ENCODE measurements at places on chromosomes 3 and 15.
A peak's percentile ranks its signal among the peaks of the same experiment; 100 is the strongest.

GRCh38 chr3:151775314-151776258, 38.3 kb upstream of the AADAC start:
- DNase-seq, result no peak

GRCh38 chr15:84833447-84834228, 16.5 kb downstream of the ALPK3 start:
- DNase-seq, result peak; percentile 60

DNA sequence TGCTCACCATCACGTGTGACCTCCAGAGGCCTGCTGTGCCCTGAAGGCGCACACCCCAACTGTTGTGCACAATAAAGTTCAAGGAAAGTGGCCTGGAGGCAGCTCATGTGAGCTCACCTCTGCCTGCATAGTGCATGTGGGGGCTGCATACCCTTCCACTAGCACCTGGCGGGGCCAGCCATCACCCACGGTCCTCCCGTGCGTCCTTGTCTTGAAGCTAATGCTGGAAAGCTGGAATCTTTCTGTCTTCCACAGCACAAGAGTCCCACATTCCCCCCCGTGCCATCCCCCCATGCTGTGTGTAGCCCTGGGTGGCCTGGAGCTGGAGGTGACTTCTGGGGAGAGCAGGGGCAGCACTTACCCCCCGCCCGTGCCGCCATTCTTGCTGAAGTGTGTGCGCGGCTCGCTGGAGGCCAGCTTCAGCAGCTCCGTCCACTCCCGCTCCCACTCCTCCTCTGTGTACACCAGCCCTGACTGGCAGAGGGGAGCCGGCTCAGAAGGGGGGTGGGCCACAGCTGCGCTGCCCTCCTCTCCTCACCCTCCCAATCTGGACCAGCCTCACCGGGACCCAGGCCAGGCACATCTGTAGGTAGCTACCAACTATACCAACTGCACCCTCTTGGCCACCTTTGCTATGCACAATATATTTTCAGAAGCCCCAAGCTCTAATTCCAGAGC, 199.5 kb downstream of the KLF13 start:
- DNase-seq, result no peak

GRCh38 chr15:96037584-96037983, 292.9 kb upstream of the NR2F2 start:
- no peak for DNase-seq

- DNase-seq, result no peak
Observed at GRCh38 chr3:176927280-176927679, 270.0 kb downstream of the TBL1XR1 start.

DNA sequence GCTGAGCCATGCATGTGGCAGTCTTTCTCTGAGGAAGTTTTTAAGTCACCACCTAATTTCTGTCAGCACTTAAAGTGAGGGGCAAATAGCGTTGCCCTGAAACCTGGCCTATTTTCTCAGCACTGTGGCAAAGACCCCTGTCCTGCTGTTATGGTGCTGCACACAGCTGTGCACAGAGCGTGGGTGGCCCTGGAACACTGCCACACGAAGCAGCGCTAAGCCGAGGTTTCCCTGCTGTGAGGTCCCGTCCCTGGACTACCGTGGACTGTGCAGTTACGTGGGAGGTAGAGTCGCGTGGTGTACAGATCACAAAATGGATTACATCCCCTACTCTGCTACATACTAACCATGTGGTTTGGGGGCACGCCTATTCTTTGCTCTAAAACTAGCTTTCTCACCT, 101.6 kb upstream of the NR2E3 start:
- DNase-seq, result no peak

- peak; percentile 75 for DNase-seq
Observed at GRCh38 chr15:73851689-73852088, 21.7 kb upstream of the TBC1D21 start.

DNA sequence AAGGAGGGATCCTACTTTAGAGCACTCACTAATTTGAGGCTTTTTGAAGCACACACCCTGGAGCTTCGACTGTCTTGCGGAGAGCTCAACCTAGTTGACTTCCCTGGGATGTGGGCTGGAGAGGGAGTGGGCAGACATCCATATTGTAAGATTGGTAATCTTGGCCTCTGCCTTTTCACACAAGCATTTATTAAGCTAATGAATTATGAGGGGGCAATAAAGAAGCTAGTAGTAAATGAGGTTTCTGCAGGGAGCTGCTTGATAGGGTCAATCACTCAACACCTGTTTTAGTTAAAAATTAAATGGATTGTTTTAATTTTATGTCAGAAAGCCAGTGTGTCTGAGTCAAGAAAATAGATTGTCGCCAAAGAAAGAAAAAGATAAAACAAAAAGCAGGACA, 76.3 kb downstream of the PDZRN3 start:
- no peak for DNase-seq

DNA sequence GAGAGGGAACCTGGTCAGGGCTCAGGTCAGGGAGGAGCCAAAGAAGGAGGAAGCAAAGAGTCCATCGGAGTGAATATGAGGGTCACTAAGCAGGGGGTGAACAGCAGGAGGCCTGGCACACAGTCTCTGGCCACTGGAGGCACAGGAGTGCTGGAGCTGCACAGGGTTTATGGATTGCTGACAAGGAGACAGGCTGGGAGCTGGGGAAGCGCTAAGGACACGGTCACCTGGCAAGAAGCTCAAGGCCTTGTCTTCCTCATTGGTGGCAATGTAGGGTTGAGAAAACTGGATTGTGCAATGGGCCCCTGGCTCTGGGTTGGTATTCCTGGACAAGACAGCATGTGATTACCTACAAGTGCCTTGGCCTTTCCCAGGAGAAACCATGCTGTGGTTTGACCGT, 5.8 kb upstream of the CAMP start:
- no peak for DNase-seq

DNA sequence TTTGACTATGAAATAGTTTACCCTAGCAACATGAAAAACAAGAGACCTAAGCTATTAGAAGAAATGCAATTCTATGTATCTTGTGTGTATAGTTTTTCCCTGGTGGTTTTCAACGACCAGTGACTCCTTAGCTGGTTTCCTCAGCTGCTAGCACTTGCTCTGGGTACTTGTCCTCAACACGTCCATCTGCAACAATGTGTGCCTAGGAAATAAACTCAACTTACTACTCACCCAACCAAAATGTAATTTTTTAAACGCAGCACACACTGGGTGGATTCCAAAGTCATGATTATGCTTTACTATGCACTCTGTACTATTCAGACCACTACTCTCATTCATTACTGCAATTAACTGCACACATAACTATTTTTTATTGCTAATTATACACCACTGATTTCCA, 31.0 kb downstream of the CPA3 start:
- no peak for DNase-seq

DNA sequence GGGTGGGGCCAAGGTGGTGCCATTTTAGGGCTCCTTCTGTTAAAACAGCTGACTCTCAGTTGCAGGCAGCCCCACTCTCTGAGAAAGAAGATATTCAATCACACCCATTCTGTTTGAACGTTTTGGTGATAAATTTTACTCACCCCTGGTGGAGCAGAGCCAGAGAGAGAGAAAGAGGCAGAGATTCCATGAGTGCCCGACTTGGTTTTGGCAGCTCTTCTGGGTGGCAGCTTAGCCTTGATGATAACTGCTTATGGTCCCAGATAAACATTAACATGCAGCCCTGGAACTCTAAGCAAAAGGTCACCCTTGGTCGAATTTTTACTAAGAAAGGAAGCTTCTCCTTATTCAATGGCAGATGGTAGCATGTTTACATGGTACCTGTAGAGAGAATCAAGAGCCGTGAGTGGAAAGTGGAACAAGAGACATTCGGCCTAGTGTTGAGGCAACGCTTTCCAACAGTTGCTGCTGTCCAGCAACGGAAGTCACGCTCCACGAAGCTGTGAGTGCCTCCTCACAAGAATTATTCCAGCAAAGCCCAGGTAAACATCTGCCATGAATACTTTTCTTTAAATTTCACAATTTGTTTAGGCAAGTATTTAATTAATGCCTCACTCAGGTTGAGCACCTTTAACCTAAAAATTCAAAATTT, 530.6 kb upstream of the ROBO2 start:
- no peak for DNase-seq

DNA sequence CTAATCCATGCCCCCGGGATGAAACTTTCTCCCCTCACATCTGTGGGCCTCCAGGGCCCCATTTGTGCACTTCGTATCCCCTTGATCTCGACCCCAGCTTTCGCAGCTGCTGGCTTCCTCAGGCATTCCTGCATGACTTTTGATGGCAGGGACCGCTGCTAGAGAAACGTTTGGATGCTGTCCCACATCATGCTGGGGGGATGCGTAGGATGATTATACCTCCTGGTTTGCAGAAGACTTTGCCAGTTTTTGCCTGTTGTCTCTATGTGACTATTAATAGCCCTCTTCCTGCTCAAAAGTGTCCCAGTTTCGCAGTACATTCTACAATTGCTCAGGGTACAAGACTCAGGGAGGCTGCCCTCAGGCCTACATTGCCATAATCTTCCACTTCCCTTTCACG, 10.4 kb upstream of the KCNAB1 start:
- DNase-seq, result no peak

- DNase-seq, result no peak
Observed at GRCh38 chr15:64004056-64004455, 42.2 kb downstream of the DAPK2 start.

- no peak for DNase-seq
Observed at GRCh38 chr3:38545550-38545949, 49.4 kb downstream of the EXOG start.

- no peak for DNase-seq
Observed at GRCh38 chr15:87038404-87038803, 958.7 kb downstream of the AGBL1 start.

GRCh38 chr3:156803952-156804741, 22.0 kb upstream of the LEKR1 start:
- DNase-seq, result no peak
